ENCODE measurements at places on chromosomes 16 and 17.

GRCh38 chr17:39938140-39938869, 10.8 kb downstream of the LRRC3C start:
- no peak for DNase-seq

- DNase-seq, result no peak
Observed at GRCh38 chr16:25838724-25839186, 147.0 kb downstream of the HS3ST4 start.

GRCh38 chr16:76577003-76577402, 299.8 kb downstream of the CNTNAP4 start:
- DNase-seq, result no peak

GRCh38 chr17:27413792-27414191, 42.5 kb upstream of the KSR1 start:
- DNase-seq, result no peak

DNA sequence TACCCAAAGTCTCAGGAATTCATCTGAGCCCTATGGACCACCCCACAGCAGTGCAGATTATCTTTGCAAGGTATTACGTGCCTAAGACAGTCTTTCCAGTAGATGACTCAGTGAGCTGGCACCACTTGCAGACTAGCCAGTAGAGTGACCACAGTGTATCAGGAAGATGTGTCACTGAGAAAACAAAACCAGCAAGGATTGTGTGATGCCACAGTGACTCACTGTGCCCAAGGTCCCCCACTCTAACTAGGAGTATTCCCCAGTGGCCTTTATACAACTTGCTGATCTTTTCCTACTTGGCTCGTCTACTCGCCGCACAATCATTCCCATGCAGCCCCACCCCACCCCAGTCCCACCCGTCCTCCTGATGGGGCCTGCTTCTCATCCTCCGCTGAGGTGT, 26.8 kb upstream of the PRKCA start:
- DNase-seq, result peak; percentile 67

GRCh38 chr17:30534938-30535921, 58.0 kb downstream of the GOSR1 start:
- DNase-seq, result peak; percentile 42

DNA sequence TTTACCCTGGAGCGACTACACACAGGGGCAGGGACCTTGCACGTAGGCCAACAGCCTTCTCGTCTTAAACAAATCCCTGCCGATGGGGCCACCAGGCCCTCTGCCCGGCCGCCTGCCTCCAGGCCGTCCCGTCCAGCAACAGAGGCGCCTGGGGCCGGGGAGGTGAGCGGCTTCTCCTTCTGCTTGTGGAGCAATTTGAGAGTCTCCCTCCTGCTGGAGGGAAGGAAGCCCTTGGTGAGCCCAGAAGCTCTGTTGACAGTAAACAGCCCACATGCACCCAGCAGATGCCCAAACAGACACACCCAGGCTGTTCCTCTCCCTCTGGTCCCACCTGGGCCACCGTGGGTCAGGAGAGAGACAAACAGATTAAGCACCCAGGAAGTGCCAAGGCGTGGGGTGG, 8.1 kb downstream of the SLC43A2 start:
- no peak for DNase-seq

DNA sequence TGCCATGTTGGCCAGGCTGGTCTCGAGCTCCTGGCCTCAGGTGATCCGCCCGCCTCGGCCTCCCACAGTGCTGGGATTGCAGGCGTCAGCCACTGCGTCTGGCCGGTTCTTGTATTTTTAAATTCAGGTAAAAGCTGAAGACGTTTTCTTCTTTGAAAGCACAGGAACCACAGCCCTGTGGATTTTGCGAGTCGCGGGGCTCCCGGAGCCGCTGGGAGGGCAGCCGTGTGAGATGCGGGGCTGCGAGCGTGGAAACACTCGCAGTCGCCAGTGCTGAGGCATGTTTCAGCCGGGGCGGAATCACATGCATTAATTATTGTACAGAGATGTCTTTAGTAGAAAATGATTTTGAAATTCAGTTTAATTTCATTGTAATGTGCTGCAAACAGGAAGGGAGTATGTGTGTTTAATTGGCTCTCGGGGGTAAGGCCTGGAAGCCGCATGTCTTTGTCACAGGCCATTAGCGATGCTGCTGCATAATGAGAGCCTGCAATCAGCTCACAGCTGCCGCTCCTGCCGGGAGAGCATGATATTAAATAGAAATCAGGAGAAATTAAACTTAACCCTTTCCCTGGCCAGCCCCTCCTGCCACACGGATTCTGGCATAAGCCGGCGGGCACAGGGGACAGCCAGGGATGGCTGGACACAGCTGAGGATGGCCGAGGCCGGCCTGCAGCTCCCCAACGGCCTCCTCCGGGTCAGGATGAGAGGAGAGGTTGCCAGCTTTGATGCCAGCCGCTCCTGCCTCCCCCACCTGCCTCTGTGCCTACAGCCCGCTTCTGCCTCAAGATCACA, 35.4 kb upstream of the CDH15 start:
- no peak for DNase-seq

- DNase-seq, result no peak
Observed at GRCh38 chr17:33131620-33132019, 140.0 kb downstream of the SPACA3 start.

GRCh38 chr17:75635610-75636202, 2.5 kb downstream of the SMIM5 start:
- DNase-seq, result no peak

DNA sequence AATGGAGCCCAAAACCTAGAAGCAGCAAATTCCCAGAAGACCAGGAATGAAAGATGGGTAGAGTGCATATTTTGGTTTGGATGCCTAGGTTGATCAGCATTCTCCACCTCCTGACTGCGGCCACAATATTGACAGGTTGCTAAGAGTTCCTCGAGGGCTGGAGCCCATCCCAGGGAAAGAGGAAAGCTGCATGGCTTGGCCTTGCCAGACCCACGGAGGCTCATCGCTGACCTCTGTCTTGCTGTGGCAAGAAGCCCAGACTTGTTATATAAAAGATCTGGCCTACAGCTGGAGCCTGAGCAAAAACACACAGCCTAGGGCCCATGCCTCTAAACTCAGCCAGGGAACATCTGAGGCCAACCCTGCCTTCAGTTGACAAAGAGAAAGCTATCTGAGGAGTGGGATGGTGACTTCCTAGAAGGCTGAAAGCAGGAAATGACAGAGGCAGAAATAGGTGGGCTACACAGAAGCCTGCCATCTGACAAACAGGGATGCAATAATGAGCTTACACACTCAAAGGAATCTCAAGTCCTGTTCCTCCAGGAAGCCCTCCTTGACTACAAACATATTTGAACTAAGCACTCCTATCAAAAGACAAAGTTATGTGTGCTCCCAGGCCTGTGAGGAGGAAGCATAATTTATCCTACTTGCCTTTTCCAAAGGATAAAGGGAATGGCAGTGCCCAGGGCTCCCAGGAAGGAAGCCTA, 22.5 kb upstream of the SLC35B1 start:
- peak; percentile 84 for DNase-seq

GRCh38 chr16:74734361-74735161, 33.9 kb upstream of the MLKL start:
- no peak for DNase-seq

GRCh38 chr17:292016-292415, 60.6 kb downstream of the RPH3AL start:
- peak; percentile 26 for DNase-seq

- DNase-seq, result no peak
Observed at GRCh38 chr16:47734081-47734857, 273.1 kb downstream of the PHKB start.

GRCh38 chr16:56574625-56575024, 9.8 kb downstream of the MT4 start:
- DNase-seq, result no peak

- no peak for DNase-seq
Observed at GRCh38 chr17:62741290-62741689, 66.8 kb downstream of the MARCHF10 start.

DNA sequence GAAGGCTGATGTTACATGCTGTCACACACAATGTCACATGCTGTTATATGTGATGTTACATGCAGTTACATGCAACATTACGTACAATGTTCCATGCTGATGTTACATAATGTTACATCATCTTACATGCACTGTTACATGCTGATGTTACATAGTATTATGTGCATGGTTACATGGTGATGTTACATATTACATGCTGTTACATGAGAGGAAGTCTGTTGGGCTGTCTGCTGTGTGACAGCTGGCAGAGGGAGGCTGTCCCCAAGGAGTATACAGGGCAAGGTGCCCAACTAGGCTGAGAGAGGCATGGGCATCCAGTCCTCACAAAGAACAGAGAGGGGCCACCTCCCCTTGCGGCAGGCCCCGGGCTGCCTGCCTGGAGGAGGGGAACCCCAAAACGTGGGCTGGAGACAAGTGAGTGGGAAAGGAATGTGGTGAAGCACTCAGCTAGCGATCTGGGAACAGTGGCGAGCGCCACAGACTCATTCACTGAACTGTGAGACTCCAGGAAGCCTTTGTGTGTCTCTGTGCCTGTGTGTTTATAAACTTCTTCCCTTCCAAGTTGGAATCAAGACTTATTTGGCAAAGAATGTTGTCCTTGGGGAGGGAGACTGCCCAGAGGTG, 30.6 kb downstream of the TMEM92 start:
- no peak for DNase-seq

DNA sequence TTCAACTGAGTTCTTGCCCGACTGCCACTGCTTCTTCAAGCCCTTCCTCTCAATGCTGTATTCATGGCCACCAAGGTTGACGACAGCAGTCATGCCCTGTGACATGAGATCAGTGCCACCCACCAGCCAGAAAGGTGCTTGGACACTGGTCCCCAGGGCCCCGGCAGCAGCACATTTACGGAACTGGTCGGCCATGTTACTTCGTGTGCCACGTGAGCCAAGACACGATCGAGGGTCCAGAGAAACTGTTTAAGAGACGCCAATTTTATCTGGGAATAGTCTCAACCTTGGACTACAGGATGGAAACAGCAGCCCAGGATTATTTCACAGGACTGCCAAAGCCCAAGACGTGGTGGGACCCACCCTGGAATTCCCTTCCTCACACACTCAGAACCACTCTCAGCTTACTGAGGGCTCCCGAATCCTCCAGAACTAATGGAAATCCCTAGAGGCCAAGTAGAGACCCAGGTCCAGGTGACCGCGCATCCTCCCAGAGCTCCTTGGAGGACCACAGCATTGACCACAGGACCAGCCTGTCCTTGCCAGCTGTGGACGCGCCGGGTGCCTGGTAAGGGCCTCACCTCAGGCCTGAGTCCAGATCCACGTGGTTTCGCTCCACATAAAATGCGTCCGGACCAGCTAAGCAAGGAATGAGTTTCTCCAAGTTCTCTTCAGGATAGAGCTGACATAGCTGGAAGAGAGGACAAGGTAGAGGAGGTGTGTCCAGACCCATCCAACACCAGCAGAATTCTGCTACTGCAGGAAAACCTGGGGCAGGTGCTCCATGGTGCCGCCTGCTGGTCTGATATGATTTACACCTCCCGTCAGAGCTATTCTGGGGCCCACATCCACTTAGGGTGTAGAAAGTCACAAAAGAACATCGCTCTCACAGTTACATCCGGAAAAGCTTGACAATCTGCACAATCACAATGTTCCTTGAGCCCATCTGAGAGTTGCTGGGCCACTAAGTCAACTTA, 28.2 kb downstream of the MAP1LC3B start:
- DNase-seq, result no peak

DNA sequence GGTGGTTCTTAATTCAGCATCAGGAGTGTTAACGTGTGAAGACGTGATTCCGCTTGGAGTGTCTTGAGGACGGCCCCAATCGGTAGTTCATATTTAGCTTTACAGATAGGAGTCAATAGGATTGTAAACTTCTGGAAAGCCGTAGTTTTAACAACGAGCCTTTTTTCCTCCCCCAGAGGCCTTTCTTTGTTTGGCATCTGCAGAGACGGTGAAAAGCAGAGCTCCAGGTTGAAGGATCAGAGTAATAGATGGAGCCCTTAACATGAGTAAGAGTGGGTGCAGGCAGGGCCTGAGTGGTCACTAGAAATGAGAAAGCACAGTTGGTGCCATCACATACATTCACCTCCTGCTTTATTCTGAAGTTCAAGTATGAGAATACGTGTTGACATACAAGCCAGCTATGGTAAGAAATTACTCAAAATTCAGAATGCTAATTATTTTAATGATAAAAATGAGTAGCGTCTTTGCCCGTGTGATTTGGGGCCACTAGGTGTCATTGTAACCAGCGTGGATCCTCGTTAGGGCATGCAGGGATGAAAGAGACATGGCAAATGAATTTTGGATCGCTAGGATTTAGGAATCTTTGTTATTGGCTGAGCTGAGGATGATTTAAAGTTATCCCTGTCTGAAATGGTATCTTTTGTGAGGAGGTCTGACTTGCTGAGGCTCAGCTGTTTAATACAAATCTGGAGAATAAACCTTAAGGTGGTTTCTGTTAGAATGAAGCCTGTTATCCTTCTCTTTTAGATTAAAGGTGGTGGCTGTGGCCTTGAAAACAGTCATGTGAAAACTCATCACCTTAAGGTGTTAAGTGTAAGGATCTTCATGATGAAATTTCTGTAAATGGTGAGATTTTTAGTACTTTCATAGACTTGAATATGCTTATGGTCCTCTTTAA, 18.6 kb downstream of the PRCD start:
- DNase-seq, result no peak

- DNase-seq, result peak; percentile 38
Observed at GRCh38 chr17:40430272-40431230, 12.7 kb upstream of the IGFBP4 start.

DNA sequence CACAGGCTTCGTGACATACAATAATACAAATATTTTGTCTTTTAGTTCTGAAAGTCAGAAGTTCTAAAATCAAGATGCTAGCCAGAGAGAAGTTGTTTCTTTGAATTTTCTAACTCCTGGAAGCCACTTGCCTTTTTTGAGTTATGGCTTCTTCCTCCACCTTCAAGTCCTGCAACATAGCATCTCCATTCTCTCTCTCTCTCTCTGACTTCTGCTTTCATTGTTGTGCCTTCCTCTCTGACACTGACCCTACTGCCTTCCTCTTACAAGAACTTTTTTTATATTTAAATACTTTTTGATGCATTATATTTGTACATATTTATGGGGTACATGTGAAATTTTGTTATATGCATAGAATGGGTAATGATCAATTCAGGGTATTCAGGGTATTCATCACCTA, 205.9 kb downstream of the MAP2K6 start:
- DNase-seq, result no peak

Data from aorta (tissue), 5 donors.